Esophagus squamous epithelium (tissue), 5 donors: ENCODE measurements at places on chromosomes 1 and 21. TPM values are rescaled to one million over a fixed set of nuclear protein-coding genes. Genes with fewer than 3 reads are reported as not detected.
A peak's percentile ranks its signal among the peaks of the same experiment; 100 is the strongest.

DNA sequence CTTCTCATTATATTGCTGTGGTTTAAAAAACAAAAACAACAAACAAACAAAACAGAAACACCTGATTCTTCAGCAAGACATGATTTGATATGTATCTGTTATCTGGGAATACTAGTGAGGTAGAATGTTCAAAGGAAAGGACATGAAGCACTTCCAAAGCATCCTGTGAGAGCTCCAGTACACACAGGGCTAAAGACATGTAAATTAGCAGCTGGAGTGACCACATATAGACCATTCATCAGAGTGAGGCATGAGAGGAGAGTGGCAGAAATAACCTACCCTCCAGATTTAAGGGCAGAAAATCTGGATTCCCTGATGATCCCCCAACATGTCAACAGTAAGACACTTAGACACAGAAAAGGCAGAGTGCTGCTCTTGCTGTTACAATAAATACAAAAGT is 260.5 kb upstream of the CHRM3 start:
- no peak for DNase-seq

DNA sequence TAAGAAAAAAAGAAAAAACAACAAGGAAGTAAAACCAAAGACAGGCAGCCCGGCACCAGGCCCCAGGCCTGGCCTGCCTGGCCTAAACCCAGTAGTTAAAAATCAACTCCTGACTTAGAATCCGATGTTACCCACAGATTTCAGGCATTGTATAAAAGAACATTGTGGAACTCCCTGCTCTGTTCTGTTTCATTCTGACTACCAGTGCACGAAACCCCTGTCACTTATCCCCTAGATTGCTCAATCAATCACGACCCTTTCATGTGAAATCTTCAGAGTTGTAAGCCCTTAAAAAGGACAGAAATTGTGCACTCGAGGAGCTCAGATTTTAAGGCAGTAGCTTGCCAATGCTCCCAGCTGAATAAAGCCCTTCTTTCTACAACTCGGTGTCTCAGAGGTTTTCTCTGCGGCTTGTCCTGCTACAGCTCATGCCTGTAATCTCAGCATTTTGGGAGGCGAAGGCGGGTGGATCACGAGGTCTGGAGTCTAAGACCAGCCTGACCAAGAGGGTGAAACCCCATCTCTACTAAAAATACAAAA is 15.6 kb upstream of the MYOCOS start:
- DNase-seq: no peak

GRCh38 chr1:157806431-157807149 is 13.3 kb downstream of the FCRL1 start:
- DNase-seq: peak; percentile 8

- no peak for DNase-seq
Measured at GRCh38 chr21:42646076-42646825, 7.2 kb upstream of the PDE9A start.

DNA sequence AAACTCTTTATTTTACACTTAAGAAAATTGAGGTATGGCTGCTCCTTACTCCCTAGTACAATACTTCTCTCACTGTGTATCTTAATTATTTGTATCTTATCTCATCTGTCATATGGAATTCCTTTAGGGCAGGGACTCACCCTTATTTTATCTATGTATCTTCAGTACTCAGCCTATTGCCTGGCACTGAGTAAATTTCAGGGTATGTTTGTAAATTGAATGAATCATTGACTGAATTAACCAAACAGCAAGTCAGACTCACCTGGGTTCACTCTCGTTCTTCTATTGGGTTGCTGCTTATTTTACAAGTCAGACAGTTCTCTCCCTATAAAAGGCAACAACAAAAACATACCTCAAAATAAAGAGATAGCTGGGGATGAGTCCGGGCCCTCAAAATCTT is 63.8 kb downstream of the LAMC1 start:
- DNase-seq: no peak

DNA sequence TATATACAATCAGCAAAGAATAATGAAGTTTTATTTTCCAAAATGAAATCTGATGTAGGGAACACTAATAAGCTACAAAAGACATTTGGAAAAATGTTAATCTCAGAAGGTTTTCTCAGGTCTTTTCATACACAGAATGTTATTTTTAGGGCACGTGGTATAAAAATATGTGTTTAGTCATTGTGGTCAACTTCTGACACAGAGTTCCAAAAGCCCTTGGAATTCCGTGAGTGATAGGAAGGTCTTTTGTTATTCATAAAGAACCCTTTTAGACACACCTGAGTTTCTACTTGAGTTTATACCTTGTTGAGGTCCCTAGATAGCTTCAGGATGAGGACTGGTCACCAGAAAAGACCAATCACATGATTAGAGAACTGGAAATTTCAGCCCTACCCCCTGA is 277.6 kb upstream of the NCAM2 start:
- no peak for DNase-seq

DNA sequence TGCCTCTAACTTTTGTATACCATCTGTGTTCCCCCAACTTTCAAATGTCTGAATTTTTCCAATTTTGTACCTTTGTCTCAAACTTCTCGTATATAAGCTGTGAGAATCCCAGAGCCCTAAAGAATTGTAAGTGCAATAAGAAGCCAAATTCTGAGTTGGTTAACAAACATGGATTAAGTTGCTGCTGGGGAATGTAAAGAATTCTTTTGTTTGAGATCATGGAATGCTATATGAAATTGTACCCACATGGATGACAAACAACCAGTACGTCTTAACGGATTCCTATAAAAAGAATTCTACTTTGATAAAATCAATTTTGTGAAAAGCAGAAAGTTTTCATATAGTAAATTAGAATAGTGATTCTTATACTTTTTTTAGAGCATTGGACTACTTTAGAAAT is 72.4 kb upstream of the CYP2J2 start:
- no peak for DNase-seq

Gene NCMAP
- 0.12 TPM for total RNA-seq

Gene NBL1
- total RNA-seq: 80.6 TPM

Gene DYRK1A
- total RNA-seq: 52.2 TPM

Gene AADACL3
- not detected for total RNA-seq
